ENCODE measurements at places on chromosomes 5 and 9. TPM values are rescaled to one million over a fixed set of nuclear protein-coding genes. Genes with fewer than 3 reads are reported as not detected.

- no peaks in the 10 kb centered on the region for H3K27me3 ChIP-seq
- no peak overlapping the region for H3K27ac ChIP-seq
- DNase-seq, result no peak
- H3K36me3 ChIP-seq, result no peaks in the 10 kb centered on the region
Observed at GRCh38 chr5:35136386-35136785, 88.6 kb upstream of the AGXT2 start.

DNA sequence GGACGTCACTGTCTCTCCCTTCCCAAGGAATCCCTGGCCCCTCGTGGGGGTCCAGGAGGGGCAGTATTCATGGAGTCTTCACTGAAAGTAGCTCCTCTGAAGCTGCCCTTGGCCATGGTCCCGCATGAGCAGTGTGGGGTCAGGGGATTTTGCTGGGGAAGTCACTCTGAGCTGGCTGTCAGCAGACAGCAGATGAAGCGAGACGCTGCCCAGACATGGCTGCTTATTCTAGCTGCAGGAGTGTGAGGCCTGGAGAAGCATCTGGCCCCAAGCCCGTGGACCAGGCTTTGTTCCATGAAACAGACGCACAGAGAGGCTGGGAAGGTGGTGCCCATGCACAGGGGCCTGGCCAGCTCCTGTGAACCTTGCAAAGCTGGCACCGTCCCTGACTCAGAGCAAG lies 21.5 kb upstream of the ASS1 start:
- H3K4me3 ChIP-seq, result no peak overlapping the region
- no peak for DNase-seq
- H3K27me3 ChIP-seq, result no peaks in the 10 kb centered on the region
- no peak overlapping the region for H3K27ac ChIP-seq
- no peaks in the 10 kb centered on the region for H3K4me1 ChIP-seq

GRCh38 chr5:117547192-117547591 lies 972.6 kb upstream of the SEMA6A start:
- H3K4me1 ChIP-seq, result no peaks in the 10 kb centered on the region
- H3K27ac ChIP-seq, result no peak overlapping the region
- no peaks in the 10 kb centered on the region for H3K36me3 ChIP-seq
- no peak for DNase-seq
- H3K4me3 ChIP-seq, result no peak overlapping the region
- H3K27me3 ChIP-seq, result no peaks in the 10 kb centered on the region

DNA sequence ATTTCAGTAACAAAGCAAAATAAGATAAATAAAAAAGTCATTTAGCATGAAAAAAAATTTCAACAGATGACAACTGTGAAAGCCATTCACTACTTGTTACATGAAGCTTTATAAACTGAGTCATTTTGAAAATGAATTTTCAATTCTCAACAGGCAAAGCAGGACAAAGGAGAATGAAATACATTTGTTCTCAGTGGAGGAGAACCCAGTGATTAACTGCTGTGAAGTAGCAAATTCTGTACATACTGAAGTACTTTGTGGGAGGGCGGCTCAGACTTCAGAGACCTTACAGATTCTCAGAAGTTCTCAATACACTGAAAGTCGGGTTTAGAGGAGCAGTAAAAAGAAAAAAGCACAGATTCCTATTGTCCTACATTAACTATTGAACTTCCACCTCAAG lies 21.7 kb downstream of the SKIC3 start:
- no peaks in the 10 kb centered on the region for H3K27me3 ChIP-seq
- no peak overlapping the region for H3K4me3 ChIP-seq
- H3K4me1 ChIP-seq, result no peaks in the 10 kb centered on the region
- no peak overlapping the region for H3K27ac ChIP-seq
- DNase-seq, result no peak

GRCh38 chr9:75824816-75825568 lies 65.5 kb upstream of the PCSK5 start:
- H3K4me3 ChIP-seq, result no peak overlapping the region
- H3K36me3 ChIP-seq, result no peaks in the 10 kb centered on the region
- H3K4me1 ChIP-seq, result no peaks in the 10 kb centered on the region
- no peak for DNase-seq
- H3K27me3 ChIP-seq, result no peaks in the 10 kb centered on the region

DNA sequence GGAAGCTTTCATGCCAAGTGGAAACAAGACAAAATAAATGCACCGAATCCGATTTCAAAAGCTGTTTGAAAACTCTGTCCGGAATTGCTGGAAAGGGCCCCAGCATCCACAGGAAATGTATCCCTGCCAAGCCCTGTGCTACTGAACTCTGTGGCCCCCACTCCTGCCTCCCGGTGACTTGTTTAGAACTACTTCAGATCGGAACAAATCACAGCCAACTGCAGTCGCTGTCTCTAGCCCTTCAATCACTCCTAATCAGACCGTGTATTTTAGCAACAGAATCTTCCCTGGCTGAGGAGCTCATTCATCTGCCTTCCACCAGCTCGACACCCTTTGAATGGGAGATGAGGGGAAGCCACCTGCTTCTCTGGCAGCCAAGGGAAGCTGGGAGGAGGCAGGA lies 94.1 kb downstream of the KCNIP1 start:
- no peak overlapping the region for H3K4me3 ChIP-seq
- peaks cover 17% of the 10 kb centered on the region for H3K4me1 ChIP-seq
- H3K36me3 ChIP-seq, result no peaks in the 10 kb centered on the region
- H3K27me3 ChIP-seq, result no peaks in the 10 kb centered on the region
- DNase-seq, result no peak
- H3K27ac ChIP-seq, result no peak overlapping the region

DNA sequence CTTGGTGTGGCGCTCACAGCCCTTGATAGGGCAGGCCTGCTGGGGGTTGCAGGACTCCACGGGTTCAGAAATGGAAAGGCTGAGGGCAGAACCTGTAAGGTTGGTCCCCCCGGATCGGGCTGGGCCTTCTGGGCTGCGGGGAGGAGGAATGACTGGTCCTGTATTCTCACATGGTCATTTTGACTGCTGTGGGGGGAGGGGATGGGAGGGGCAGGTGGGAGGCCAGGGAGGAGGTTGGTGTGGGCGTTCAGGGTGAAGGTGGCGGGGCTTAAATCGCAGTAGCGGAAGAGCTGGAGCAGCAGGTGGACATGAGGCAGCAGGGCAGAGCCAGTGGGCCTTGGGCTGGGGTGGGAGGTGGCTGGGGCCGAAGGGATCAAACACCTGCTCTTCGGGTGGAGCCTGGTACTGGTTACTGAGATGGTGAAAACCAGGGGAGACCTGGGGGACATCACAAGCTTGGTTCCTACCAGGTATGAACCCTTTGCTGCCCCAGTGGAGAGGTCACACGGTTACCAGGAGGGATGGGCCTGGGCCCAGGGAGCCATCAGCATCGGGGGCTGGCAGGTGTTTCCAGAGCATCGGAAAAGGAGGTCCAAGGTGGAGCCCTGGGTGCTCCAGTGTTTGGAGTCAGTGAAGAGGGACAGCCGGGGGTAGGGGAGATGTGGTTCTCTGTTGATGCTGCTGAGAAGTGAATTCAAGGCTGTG lies 1.8 kb downstream of the MRPS2 start:
- H3K27ac ChIP-seq, result no peak overlapping the region
- H3K4me1 ChIP-seq, result peaks cover 35% of the 10 kb centered on the region
- H3K36me3 ChIP-seq, result peaks cover 20% of the 10 kb centered on the region
- H3K27me3 ChIP-seq, result no peaks in the 10 kb centered on the region
- DNase-seq, result no peak

DNA sequence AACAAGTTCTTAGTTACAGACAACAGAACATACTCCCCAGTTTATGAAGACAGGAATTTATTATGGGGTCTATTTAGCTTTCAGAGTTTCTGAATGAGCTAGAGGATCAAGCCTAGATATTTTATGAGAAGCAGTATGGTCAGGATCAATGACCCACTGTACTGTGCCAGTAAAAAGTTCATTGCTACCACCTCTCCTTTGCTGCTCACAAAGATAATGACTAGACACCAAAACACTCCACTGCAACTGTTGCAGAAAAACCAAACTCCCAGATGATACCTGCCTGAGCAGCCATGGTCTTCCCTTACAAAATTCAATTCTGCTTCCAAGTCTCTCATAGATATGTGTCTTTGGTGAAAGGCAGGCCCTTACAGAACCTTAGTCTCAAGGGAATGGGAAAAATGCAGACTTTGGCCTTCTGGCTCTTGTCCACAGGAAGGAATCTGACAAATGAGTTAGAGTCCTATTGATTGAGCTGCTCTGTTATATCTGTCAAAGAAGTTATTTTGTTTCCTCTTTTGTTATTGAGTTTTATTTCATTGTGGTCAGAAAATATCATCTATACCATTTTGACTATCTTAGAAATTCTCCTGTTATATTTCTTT lies 74.7 kb upstream of the RASGRF2 start:
- H3K4me3 ChIP-seq, result no peak overlapping the region
- H3K36me3 ChIP-seq, result no peaks in the 10 kb centered on the region
- no peaks in the 10 kb centered on the region for H3K27me3 ChIP-seq
- no peak overlapping the region for H3K27ac ChIP-seq
- no peak for DNase-seq

DNA sequence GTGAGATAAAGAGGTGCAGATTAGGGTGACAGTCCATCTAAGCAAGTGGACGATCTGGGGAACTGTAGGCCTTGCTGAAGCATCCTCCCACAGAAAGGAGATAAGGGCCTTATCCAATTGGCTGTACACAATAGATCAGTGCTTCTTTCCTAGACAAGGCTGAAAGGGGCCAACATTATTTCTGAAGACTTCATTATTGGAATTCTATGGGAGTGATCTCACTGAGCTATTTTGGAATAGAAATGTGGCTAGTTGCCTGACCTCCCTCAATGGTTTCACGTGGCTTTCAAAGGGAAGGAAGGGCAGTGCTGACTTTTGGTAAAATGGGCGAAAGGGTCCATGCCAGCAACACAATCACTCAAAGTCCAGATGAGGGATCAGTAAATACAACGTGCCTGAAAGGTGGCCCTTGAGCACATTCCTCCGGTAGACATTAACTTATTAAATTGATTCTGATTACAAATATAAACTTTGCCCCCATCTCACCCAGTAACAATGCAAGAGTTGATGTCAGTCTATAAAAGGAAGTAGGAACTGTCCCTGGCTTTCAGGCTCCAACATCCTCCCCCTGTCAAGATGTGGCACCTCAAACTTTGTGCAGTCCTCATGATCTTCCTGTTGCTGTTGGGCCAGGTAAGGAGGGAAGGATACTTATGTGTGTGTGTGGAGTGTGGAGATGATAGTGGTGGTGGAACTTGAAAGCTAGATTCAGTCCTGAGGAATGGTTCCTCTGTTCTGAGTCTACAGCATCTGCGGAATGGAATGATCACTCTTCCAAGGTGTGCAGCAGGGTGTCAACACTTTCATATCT lies at the start of gene LEAP2:
Gene LEAP2 (plus strand): TSS at position 550 of the 811 bp plus-strand sequence. CDS start 27 bp downstream, at position 577.
- H3K36me3 ChIP-seq, result peaks cover 33% of the 10 kb centered on the region
- no peaks in the 10 kb centered on the region for H3K4me1 ChIP-seq
- no peaks in the 10 kb centered on the region for H3K27me3 ChIP-seq
- H3K27ac ChIP-seq, result peak within 1 kb of the TSS; percentile 62
- no peak within 1 kb of the TSS for H3K4me3 ChIP-seq
- no peak for DNase-seq

DNA sequence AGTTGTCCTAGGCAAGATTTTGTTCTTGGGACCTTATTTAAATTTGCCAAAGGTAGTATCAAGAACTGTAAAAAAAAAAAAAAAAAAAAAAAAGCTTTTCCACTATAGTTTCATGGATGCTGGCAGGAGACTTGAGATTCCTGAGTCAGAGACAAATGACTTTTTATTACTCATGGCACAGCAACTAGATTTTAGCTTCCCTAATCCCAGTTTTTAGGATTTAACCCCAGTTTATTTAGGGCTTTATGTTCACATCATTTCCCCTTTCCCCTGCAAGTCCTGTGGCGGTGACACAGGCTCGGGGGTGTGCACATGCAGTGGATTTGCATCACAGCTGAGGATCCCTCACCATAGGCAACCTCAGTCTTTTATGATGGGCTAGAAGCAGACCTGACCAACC lies 144.9 kb downstream of the GOLPH3 start:
- H3K4me3 ChIP-seq, result no peak overlapping the region
- no peaks in the 10 kb centered on the region for H3K36me3 ChIP-seq
- DNase-seq, result no peak
- peak overlapping the region; percentile 85 for H3K27ac ChIP-seq

DNA sequence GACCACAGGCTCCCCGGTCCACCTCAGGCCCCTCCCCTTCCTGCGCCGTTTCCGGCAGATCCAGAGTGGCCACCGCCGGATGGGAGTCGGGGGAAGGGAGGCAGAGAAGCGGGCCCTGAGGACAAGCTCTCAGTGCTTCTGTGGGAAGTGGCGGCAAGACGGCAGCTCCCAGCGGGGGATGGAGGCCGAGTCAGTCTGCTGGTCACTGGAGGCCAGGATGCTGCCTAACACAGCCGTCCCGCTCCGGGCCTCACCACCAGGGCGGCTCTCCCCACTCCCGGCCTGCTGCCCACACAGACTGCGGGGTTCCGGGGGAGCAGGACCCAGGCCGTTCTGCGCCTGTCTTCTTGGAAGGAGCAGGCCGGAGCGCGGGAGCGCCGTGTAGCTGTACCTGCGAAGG lies 31.4 kb downstream of the FXN start:
- H3K27me3 ChIP-seq, result no peaks in the 10 kb centered on the region
- DNase-seq, result no peak
- H3K4me1 ChIP-seq, result peaks cover 15% of the 10 kb centered on the region
- H3K27ac ChIP-seq, result no peak overlapping the region
- peaks cover 14% of the 10 kb centered on the region for H3K36me3 ChIP-seq

DNA sequence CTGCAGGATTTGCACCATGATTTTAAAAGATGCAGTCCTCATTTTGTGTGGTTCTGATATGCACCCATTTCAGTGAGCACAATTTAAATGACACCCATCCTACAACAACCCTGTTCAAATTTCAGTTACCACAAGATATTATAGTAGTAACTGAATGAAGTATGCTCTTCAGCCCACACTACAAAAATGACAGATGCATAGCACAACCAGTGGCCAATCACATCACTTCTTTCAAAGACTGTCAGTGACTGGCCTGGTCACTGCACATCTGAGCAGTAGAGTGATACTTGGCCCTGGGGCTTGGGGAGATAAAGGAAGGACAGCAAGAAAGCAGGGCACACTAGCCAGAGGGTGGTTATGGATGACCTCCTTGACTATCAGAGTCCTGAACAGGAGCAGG lies 19.8 kb upstream of the IFNK start:
- H3K36me3 ChIP-seq, result no peaks in the 10 kb centered on the region
- no peak overlapping the region for H3K27ac ChIP-seq
- no peaks in the 10 kb centered on the region for H3K27me3 ChIP-seq

DNA sequence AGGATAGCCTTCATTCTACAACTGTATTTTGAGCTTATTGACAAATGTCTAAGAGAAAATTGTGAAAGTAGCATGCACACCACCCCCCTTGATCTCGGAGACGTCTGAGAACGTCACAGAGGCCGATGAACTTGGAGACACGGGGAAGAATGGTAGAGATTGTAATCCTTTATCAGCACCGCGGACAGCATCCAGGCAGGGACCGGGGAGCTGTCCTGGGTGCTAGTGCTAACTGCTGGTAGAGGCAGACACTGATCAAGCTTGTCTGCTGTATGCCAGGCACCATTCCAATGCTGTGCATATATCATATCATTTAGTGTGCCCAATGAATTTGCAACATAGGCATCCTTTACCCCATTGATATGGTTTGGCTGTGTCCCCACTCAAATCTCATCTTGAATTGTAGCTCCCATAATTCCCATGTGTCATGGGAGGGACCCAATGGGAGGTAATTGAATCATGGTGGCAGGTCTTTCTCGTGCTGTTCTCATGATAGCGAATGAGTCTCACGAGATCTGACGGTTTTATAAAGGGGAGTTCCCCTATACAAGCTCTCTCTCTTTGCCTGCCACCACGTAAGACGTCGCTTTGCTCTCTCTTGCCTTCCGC lies 98.8 kb downstream of the LHX2 start:
- no peaks in the 10 kb centered on the region for H3K36me3 ChIP-seq
- no peak overlapping the region for H3K27ac ChIP-seq
- DNase-seq, result no peak
- H3K27me3 ChIP-seq, result no peaks in the 10 kb centered on the region
- no peak overlapping the region for H3K4me3 ChIP-seq

The KCTD16 gene
- 0.04 TPM for total RNA-seq

The CTXN3 gene
- not detected for total RNA-seq

The ITGA1 gene
- total RNA-seq, result 26.8 TPM

The PLK2 gene
- 138 TPM for total RNA-seq

The FOXD4L5 gene
- not detected for total RNA-seq

The MRPL41 gene
- total RNA-seq, result 172 TPM

The LHFPL2 gene
- 15.9 TPM for total RNA-seq

Data from right atrium auricular region (tissue), 2 donors.